ENCODE measurements at places on chromosomes 3 and 15.

DNA sequence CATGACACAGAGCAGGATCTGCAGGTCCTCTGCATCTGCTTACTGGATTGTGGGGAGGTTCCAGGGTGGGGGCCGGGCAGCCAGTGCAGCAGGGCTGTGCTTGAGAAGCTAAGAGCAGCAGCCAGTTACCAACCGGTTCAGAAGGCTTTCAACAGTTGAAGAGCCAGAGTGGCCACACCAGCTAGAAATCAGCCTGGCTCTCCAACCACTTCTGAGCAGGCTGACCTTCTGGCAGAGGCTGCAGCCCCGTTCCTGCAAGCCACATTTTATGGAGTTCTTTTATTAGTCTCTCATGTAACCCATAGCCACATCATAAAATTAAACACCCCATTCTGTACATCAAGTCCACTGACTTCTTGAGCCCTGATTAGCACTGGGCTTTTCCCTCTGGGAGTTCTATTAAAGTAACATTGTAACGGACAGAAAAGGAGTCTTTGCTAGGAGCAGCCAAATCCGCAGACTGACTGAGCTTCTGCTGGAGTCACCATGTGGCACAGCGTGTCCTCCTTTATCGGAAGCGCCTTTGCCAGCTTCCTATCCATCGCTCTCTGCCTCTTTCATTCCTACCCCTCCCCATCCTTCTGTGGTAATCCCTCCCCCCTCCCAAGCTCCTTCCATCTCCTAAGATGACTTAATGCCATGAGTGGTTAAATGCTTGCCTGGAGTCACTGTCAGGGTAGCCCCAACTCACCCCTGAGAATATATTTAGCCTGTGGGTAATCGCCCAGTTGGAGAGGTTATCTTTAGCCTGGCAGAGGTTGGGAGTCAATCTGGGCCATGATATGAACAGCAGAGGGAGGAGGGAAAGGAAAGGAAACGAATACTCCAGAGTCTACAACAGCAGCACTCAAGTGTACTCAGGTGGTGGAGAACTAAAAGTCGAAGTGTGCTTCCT is 138.5 kb upstream of the HES1 start:
- no peak for DNase-seq

- no peak for DNase-seq
Observed at GRCh38 chr3:56923526-56924224, 121.9 kb upstream of the ARHGEF3 start.

DNA sequence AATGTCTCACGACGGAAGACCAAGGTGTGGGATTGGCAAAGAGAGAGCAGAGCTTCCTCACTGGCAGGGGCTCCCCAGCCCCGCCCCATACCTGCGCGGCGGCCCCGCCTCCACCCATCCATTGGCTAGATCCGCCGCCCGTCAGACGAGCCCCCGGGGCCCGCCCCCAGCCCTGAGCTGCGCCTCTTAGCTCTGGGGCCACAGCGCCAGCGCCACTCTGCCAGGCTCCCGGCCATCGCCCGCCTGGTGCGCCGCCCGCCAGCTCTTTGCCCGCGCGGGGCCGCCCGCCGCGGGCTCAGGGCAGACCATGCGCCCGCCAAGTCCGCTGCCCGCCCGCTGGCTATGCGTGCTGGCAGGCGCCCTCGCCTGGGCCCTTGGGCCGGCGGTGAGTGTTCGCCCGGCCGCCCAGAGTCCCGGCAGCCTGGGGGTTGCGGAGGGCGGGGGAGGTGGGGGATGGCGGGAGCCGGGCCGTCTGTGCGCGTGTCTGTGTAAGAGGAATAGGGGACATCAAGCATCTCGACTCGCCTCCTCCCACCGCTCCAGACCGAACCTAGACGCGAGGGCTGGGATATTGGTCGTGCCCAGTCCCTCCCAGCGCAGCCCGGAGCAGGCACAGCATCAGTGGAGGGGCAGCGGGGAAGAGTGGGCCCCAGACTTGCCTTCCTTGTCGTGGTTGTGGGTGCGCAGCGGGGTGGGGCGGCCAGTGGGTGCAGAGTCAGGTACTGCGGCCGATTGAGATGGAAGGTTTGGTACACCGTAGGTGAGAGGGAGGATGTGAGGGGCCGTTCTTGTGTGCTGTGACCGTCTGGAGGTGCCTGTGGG is at the start of gene VIPR1:
TSS of gene VIPR1 (plus strand) at position 215 of the 822 bp plus-strand sequence. CDS start at position 308, 93 bp downstream.
- no peak for DNase-seq

- DNase-seq = no peak
Observed at GRCh38 chr3:122232485-122232884, 49.0 kb downstream of the CASR start.

- no peak for DNase-seq
Observed at GRCh38 chr3:195699388-195699771, 21.4 kb upstream of the MUC20 start.

- DNase-seq = no peak
Observed at GRCh38 chr3:8482263-8482662, 19.4 kb upstream of the LMCD1 start.

- no peak for DNase-seq
Observed at GRCh38 chr15:96207377-96208006, 123.0 kb upstream of the NR2F2 start.

DNA sequence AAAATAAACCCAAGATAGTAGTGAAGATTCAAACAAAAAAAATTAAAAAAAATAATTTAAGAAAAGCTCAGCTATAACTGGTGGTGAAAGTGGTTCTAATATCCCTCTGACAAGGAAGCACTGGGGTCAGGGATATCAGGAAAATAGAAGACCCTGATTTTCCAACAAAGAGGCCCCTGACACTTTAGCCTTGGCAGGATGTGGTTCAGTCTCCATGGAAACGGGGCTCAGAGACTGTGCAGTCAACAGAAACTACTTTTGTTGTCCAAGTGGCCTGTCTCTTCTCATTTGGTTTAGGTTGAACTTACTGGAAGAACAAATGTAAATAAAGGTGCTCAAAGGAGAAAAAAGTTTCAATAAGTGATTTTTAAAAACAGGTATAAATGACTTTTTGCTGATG is 27.2 kb downstream of the INTS14 start:
- DNase-seq = no peak

DNA sequence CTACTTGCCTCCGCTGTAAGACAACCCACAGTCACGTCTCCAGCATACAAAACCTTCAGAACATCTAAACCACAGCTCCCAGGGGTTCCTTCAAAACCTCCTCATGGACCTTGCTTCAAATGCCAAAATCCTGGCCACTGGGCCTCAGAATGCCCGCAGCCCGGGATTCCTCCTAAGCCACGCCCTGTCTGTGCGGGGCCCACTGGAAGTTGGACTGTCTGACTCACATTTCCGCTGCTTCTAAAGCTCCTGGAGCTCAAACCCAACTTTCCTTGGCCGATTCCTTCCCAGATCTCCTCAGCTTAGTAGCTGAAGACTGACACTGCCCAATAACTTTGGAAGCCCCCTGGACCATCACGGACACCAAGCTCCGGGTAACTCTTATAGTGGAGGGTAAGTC is 17.9 kb upstream of the OR5H6 start:
- no peak for DNase-seq

DNA sequence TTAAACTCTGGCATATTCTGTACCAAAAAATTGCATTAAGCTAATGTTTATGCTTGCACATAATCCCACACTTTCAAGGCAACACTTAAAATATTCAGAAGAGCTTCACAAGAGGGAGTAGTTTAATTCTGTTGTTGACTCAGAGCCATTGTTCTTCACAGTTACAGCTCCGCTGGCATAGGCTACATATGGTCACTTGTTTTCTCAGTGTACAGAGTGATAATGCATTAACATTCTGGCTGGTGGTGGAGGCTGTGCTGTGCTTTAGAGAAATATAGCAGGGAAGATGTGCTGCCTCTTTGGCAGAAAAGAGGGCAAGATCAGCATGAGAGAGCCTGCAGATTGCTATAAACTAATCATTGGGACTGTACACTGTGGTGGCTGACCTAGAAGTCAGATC is 13.3 kb downstream of the NLGN1 start:
- DNase-seq = no peak

Data from urinary bladder (tissue), 4 donors.